ENCODE measurements at places on chromosomes 2 and 18. TPM values are rescaled to one million over a fixed set of nuclear protein-coding genes. Genes with fewer than 3 reads are reported as not detected.

DNA sequence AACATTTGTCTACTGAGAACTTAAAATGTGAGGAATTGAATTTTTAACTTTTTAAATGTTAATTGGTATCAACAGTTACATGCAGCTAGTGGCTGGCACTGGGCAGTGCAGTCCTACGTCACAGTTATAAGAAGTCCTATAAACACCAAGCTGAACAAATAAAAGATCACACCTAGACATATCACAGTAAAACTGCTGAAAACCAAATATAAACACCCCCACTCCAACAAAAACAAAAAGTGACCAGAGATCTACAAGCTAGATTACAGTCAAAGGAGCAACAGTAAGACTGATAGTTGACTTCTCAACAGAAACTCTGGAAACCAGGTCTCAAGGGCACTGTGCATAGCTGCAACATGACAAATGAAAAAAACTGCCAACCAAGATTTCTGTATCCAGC, 19.4 kb downstream of the TLK1 start:
- no peak for DNase-seq

DNA sequence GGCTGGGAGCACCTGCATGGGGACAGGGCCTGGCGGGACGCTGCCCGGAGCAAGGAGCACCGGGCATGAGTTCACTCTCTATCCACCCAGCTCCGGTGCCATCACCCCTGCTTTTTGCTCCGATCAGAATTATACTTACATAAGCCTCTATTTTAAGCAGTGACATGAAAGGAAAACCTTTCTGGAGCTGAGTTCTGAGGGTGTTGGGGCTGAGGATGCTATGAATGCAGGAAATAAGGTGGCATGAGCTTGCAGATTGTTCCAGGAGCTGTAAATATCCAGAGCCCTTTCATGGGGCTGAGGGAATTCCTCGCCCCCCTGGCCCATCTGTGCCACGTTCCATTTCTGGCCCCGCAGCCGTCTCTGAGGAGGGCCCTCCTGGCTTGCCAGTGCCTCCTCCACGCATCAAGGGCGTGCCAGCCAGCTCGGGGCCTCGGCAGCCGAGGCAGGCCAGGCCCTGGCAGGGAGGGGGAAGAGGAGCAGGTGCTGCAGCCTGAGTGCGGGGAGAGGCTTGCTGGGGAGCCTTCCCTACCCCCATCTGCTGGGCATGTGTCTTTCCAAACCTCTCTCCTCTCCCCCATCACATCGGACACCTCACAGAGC, 91.7 kb upstream of the MCFD2 start:
- no peak for DNase-seq

Gene ALPP
- 1.5 TPM for total RNA-seq

DNA sequence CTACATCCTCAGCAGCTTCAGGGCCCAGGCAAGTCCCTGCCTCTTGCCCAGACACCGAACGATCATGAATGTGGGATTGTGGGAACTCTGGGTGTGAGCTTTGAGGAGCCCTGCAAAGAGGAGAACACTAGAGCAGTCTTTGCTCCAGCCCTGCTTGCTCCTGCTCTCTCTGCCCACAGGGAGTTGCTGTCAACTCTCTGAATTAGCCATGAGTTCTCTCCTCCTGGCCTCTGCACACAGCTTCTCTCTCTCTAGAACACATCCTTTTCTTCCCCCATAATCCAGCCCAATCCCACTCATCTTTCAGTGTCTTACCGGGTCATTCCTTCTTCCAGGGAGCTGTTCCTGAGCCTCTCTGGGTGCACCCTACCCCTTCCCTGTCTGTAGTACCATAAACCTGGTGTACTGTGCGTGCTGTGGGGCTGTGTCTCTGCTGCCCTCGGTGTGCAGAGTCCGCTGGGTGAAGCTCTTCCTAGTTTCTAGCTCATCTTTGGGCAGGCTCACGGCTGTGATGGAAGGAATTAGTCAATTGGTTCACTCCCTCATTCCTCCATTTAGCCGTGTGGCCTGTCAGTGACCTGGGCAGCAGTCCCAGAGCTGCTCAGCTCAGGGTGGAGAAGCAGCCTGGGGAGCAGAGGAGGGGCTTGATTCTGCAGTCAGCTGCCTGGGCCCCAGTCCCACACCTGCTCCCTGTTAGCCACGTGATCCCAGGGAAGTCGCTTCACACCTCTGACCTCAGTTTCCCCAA, 132.9 kb upstream of the HDAC4 start:
- no peak for DNase-seq

- DNase-seq, result no peak
Observed at GRCh38 chr2:180524499-180524898, 455.9 kb upstream of the UBE2E3 start.

GRCh38 chr2:74499267-74499939, at the start of gene LBX2:
Gene LBX2, minus strand, starts transcription at chr2:74499603. Its CDS starts 66 bp downstream, at chr2:74499537.
- DNase-seq, result no peak

DNA sequence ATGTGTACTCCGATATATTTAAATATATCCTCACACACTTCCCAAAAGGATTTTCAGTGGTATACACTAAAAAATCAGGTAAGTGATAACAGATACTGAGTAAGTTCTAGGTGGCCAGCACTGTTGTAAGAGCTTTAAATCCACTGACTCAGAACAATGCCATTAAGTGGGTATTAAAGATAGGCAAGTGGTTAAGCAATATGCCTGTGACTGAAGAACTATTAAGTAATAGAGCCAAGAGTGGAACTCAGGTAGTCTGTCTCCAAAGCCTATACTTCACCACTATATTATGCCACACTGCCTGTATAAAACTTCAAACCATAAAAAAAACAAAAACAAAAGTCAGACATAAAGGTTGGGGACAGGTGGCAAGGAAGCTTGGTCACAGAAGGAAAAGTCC, 37.2 kb downstream of the THUMPD2 start:
- DNase-seq, result no peak

Gene DSG1
- total RNA-seq, result 0.02 TPM

GRCh38 chr2:145551686-145552085, 1031.8 kb upstream of the ZEB2 start:
- no peak for DNase-seq

Measured in H4 (cell line).